ENCODE measurements at places on chromosomes 7 and 10. TPM values are rescaled to one million over a fixed set of nuclear protein-coding genes. Genes with fewer than 3 reads are reported as not detected.

Gene UBN2
- total RNA-seq: 11.5 TPM

Gene DPCD
- total RNA-seq: 20.4 TPM

Gene MYPN
- total RNA-seq: 57.4 TPM

Gene FKBP6
- total RNA-seq: under 0.01 TPM

Data from skeletal muscle tissue (tissue), 5 donors.